RWPE2 (cell line): ENCODE measurements at places on chromosomes 12 and 14.

DNA sequence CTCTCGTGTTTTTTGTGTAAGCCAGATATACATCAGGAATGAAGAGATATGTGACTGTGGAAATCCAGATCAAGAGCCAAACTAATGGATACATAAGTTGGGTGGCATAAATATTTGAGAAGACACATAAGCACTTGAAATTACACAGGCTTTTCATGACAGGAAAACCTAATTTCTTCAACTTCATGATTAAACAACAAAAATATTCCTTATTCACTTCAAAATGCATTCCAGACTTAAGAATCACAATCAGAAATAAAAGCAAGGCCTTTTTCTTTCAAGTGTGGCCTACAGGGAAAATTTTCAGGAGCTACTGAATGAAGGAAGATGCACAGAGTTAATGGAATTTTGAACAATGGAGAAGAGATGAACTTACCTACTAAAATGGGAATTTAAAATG is 515.6 kb downstream of the FOXG1 start:
- DNase-seq = no peak

- no peak for DNase-seq
These were observed 134.2 kb downstream of the RPS29 start for GRCh38 chr14:49451938-49452337.

- DNase-seq = no peak
These were observed 2.0 kb downstream of the PKP2 start for GRCh38 chr12:32894566-32894965.

DNA sequence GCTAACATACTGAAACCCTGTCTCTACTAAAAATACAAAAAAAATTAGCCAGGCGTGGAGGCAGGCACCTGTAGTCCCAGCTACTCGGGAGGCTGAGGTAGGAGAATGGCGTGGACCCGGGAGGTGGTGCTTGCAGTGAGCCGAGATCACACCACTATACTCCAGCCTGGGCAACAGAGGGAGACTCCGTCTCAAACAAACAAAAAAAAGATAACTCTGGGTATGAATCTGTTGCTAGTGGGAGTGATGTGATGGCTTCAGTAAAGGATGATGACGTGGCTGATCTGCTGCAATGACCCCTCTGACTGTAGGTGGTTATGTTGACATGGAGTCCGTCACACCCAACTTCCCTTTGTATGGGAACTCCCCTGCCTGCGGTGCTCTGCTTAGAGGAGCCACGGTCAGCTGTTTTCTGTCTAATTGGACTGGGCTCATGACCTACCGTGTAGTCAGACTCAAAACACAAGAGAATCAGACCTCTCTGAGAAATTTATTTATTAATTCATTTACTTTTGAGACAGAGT is 59.1 kb upstream of the MED13L start:
- DNase-seq = no peak

- DNase-seq = peak; percentile 36
These were observed 19.5 kb downstream of the SERPINA3 start for GRCh38 chr14:94631536-94632304.

DNA sequence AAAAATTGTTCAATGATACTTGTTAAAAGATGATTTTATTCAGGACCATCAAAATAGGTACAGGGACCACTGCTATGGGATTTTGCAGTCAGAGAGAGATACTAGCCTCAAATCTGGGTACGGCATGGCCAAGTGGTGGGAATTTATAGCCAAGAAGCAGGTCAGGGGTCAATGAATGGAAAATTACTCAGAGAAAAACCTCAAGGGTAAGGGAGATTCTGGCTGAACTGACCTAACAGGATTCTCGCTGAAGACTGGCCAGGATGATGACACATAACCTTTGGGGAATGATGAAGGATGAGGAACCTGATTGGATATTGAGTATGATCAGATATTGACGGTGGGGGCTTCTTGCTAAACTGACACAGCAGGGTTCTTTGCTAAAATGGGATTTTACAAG is 32.7 kb downstream of the DEPDC4 start:
- no peak for DNase-seq

DNA sequence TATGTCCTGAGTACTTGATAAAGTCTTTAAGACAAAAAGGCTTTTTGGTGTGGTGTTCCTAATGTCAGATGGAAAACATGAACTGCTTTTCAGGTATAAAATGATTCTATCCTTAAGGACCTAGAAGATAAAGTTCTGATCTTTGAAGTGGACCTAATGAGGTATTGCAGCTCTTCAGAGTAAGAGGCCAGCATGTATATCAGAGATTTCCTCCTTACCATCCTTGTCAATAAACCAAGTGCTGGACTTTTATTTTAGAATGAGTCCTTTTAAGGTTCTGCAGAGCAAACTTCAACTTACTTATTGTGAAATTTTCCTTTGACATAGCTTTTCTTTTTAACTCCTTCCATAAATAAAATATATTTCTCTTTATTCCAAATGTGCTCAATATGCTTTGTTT is 50.1 kb downstream of the UNC79 start:
- no peak for DNase-seq
